Stimulated activated CD8-positive, alpha-beta memory T cell treated with anti-CD3 and anti-CD28 coated beads, Interleukin-4, amount 100 ng/mL, for 1 hour (primary cell): ENCODE measurements at places on chromosomes 6 and 20.

- no peak for DNase-seq
Observed at GRCh38 chr20:23129891-23130621, 43.9 kb upstream of the CD93 start.

GRCh38 chr6:107488875-107489635, 862 bp upstream of the SOBP start:
- DNase-seq: no peak

DNA sequence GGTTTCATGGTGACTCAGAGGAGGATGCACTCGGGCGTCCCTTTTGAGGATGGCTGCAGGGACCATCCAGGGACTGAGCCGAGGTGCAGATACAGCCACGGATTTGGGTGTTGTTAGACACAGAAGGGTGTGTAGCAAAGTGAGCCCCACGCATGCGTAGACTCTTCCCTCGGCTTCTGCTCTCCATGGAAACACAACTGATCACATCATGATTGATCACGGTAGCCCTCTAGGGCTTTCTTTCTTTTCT, 606 bp upstream of the ULBP1 start:
- no peak for DNase-seq

DNA sequence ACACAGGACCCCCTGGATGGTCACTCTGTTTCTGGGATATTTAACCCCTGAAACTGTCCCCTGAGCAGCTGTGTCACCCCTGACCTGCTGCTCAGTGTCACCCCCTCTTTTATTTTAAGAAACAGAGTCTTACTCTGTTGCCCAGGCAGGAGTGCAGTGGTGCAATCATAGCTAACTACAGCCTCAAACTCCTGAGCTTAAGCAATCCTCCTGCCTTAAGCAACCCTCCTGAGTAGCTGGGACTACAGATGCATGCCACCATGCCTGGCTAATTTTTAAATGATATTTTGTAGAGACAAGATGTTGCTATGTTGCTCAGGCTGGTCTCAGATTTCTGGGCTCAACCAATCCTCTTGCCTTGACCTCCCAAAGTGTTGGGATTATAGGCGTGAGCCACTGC, 21.5 kb upstream of the GTSF1L start:
- no peak for DNase-seq

DNA sequence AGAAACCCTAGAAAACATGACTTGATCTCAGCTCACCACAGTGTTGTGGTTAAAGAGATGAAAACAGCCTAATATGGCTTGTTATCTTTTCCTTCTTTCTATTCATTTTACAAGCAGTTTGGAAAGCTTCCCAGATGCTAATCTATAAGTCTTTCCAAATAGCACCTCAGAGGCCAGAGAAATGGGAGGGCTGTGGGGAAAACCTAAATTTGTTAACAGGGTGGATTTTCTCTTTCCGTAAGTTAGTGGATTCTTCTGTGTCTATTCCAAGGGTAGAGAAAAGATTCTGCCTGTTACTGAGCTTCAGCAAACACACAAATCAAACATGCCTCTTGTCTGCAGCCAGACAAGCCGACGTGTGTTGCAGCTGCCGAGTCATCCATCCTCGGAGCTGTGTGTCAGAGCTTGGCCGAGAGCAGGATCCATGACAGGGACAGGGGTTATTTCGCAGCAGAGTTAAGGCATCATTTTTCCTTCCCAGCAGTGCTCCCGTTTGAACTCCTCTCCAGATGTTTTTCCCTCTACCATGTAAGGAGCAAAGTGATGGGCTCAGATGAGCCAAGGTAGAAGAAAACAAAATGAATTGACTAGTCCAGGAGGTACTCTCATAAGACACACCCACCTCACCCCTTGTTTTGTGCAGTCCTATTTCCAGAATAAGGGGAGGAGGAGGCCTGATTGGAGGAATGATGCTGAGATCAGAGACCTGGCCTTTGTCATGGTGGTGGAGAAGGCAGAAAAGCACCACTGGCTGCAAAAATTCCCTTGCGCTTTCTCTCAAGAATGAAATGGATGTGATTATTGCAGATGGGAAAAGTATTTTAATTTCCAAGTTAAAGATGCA, 560.0 kb downstream of the C6orf118 start:
- DNase-seq: no peak

GRCh38 chr20:43666376-43667328, at the start of gene MYBL2:
MYBL2 (plus strand) TSS chr20:43667114; CDS start chr20:43667284, 170 bp downstream.
- DNase-seq: no peak

- no peak for DNase-seq
Observed at GRCh38 chr6:144416773-144417172, 131.6 kb downstream of the UTRN start.

DNA sequence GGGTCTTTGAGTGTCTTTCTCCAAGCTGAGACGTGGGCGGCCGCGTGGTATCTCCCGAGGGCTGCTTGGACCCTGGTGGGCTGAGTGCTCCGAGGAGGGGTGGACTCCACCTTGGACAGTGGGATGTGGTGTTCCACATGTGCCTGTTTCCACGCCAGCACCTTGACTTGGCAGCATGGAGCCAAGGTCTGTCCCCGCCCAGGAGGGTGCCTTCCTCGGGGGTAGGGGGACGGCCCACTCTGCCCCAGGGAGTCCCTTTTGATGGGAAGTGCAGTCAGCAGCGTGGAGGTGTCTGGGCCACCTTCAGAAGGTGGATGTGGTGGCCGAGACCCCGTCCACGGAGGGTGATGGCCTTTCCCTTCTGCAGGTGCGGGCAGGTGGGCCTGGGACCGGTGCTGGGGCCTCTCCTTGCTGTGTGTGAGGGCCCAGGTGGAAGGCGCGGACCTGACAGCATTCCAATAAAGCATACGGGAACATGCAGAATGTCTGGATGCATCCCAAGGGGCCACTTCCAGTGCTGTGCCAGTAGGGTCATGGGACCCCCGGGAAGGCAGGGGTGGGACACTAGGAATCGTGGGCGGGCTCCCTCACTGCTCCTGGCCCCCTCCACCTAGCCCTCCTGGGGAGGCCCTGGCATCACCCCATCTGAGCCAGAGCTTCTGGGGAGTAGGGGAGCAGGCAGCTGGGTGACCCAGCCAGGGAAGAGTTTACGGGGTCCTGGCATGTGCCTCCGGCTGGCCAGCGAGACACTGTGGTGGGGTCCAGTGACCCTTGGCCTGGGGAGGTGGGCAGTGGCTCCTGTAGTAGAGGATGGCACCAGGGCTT, 3.5 kb upstream of the COL20A1 start:
- DNase-seq: no peak
